ENCODE measurements at places on chromosomes 11 and 22.
A peak's percentile ranks its signal among the peaks of the same experiment; 100 is the strongest.

GRCh38 chr11:69008737-69009440 is 4.2 kb downstream of the MRGPRF start:
- H3K4me1 ChIP-seq = peaks cover 55% of the 10 kb centered on the region
- H3K36me3 ChIP-seq = peaks cover 7% of the 10 kb centered on the region
- H3K27me3 ChIP-seq = peaks cover 21% of the 10 kb centered on the region
- peak; percentile 92 for DNase-seq

DNA sequence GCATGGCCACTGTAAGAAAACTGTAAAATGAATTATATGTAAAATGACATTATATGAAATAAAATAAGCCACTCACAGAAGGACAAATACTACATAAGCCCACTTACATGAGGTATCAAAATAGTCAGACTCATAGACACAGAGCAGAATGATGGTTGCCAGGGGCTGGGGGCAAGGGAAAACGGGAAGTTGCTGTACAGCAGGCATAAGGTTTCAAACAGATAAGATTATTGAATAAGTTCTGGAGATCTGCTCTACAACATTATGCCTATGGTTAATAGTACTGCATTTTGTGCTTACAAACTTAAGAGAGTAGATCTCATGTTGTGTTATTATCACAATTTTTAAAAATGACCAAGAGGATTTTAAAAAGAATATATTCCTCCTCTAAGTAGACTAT is 32.7 kb upstream of the HEPHL1 start:
- no peak overlapping the region for H3K27ac ChIP-seq
- no peak overlapping the region for H3K4me3 ChIP-seq
- DNase-seq = no peak
- no peaks in the 10 kb centered on the region for H3K36me3 ChIP-seq
- no peaks in the 10 kb centered on the region for H3K4me1 ChIP-seq

DNA sequence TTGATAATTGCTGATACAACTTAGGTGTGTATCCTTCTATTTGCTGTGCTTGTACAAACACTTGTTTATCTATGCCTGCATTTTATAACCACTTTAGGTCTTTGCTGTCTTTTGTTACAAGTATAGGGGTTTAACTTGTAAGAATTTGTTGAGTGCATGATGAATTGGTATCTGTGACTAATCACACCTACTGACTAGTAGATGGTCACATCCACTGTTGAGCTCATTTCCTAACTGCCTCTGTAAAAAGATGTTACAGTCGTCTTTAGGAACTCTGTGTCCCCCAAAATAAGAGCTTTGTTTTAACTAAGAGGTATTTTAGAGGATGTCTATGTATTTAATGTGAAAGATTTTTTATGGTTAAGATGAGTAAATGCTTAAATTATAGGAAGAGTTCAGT is 60.5 kb downstream of the HIPK3 start:
- H3K27ac ChIP-seq = no peak overlapping the region
- peaks cover 3% of the 10 kb centered on the region for H3K4me1 ChIP-seq
- no peaks in the 10 kb centered on the region for H3K36me3 ChIP-seq
- H3K4me3 ChIP-seq = no peak overlapping the region

GRCh38 chr11:119318240-119319135 is 1.6 kb upstream of the MCAM start:
- H3K36me3 ChIP-seq = peaks cover 3% of the 10 kb centered on the region
- peak overlapping the region; percentile 80 for H3K27ac ChIP-seq
- H3K27me3 ChIP-seq = peaks cover 74% of the 10 kb centered on the region
- DNase-seq = peak; percentile 48

DNA sequence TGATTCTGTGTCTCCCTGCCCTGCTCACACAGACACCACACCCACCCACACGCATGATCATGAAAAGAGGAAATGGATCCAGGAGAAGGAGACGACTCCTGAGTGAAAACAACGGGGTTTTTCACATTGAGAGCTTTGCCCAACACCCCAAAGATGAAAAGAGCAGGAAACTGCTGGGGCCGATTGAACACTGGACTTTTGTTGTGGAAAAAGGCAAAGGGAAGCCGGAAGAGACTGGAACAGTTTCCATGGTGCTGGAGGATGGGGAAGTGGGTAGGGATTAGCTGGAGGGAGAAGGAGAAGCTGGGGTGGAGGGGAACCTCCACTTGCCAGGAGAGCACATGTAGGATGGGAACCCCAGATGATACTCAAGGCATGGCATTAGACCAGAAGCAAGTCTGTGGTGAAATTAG is 5.2 kb upstream of the SLC43A3 start:
- peaks cover 6% of the 10 kb centered on the region for H3K4me1 ChIP-seq
- H3K27ac ChIP-seq = no peak overlapping the region

GRCh38 chr11:118792570-118793124 is 1.7 kb upstream of the DDX6 start:
- no peaks in the 10 kb centered on the region for H3K36me3 ChIP-seq
- peak; percentile 92 for DNase-seq
- peak overlapping the region; percentile 78 for H3K4me3 ChIP-seq
- H3K27ac ChIP-seq = peak overlapping the region; percentile 98
- H3K27me3 ChIP-seq = no peaks in the 10 kb centered on the region
- H3K4me1 ChIP-seq = peaks cover 10% of the 10 kb centered on the region

DNA sequence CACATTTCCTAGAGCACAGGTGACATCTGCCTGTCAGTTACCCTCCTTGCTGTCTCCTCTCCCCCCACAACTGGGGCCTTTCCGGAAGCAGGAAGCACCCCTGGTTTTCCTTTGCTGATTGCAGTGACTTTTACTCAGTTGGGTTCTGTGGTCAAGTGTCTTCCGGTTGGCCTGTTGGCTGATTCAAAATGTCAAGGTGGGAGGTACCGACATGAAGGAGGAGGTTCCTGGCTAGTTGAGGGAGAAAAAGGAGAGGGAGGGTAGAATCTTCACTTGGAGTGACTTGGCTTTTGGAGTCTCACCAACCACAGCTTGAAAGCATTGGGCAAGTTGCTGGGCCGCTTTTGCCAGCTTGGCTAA is 9.3 kb upstream of the ADAMTS15 start:
- no peaks in the 10 kb centered on the region for H3K27me3 ChIP-seq
- no peak overlapping the region for H3K4me3 ChIP-seq
- no peaks in the 10 kb centered on the region for H3K4me1 ChIP-seq
- no peak for DNase-seq
- no peaks in the 10 kb centered on the region for H3K36me3 ChIP-seq
- no peak overlapping the region for H3K27ac ChIP-seq

GRCh38 chr11:86150847-86151173 is 81.9 kb upstream of the PICALM start:
- H3K4me1 ChIP-seq = peaks cover 20% of the 10 kb centered on the region
- no peak overlapping the region for H3K4me3 ChIP-seq
- no peak overlapping the region for H3K27ac ChIP-seq
- DNase-seq = no peak
- H3K27me3 ChIP-seq = no peaks in the 10 kb centered on the region

DNA sequence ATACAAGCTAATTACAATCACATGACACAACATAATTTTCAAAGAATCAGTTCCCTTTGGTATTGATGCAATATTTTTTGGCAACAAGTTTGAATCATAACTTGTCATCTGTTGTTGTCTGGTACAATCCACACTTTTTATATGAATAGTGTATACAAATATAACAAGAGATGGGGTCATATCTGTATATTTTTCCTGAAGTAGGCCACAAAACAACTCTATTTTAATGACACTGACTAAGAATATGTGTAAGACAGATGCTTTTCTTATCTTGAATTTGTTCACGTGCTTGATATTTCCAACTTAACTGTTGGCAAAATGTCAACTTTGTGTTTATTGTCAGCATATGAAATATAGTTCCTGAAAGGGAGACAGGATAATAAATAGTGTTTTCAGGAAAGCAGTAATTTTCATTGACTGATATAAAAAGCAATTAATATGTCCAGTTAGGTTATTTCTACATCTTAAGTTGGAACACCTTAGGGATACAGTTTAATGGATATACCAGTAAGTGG is 27.9 kb downstream of the NOX4 start:
- DNase-seq = no peak
- no peaks in the 10 kb centered on the region for H3K27me3 ChIP-seq
- no peak overlapping the region for H3K27ac ChIP-seq
- H3K36me3 ChIP-seq = no peaks in the 10 kb centered on the region

GRCh38 chr11:73507086-73507485 is 90.8 kb downstream of the FAM168A start:
- no peak overlapping the region for H3K27ac ChIP-seq
- H3K27me3 ChIP-seq = no peaks in the 10 kb centered on the region
- DNase-seq = no peak
- H3K36me3 ChIP-seq = no peaks in the 10 kb centered on the region
- no peaks in the 10 kb centered on the region for H3K4me1 ChIP-seq
- H3K4me3 ChIP-seq = no peak overlapping the region

DNA sequence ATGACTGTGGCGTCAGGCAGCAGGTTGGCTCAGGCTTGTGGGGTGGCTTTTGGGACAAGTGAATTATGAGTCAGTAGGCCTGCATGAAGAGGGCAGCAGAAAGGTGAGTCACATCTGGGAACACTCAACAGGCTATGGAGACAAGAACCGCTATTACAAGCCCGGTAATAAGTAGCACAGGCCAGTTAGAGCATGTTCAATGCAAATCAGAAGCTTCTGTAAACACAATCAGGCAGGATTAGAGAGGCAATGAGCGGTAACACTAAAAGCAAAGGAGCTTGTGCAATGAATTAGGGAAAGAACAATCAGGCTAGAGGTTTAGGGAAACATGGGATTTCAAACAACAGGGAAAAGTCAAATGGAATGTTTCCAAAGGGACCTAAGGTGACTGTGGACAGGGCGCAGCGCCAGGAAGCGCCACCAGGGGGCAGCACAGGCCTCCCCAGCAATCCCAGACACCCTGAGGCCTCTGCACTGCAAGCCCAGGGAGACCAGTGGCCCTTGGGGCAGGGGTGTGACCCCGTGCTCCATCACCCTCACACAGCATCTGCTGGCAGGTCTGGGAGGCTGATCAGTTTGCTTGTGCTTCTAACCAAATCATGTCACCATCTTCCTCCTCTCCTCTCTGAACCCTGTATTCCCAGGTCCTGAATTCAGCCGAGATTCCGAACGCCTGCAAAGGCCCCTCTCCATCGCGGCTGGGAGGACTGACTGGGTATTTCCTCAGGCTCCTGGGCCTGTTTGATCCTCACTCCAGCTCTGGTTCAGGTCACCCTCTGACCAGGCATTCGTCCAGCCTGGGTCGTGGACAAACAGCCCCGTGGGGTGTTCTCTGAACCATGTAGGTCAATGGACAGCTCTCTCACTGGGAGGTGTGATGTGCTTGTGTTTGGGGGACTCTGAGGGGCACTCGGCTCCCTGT is 50.0 kb downstream of the C11orf58 start:
- DNase-seq = peak; percentile 59
- peaks cover 55% of the 10 kb centered on the region for H3K36me3 ChIP-seq
- H3K27me3 ChIP-seq = no peaks in the 10 kb centered on the region
- H3K4me3 ChIP-seq = no peak overlapping the region
- H3K27ac ChIP-seq = no peak overlapping the region

GRCh38 chr22:41181349-41182241 is 23.5 kb upstream of the L3MBTL2 start:
- no peak for DNase-seq
- no peak overlapping the region for H3K27ac ChIP-seq
- no peaks in the 10 kb centered on the region for H3K4me1 ChIP-seq
- no peaks in the 10 kb centered on the region for H3K27me3 ChIP-seq

DNA sequence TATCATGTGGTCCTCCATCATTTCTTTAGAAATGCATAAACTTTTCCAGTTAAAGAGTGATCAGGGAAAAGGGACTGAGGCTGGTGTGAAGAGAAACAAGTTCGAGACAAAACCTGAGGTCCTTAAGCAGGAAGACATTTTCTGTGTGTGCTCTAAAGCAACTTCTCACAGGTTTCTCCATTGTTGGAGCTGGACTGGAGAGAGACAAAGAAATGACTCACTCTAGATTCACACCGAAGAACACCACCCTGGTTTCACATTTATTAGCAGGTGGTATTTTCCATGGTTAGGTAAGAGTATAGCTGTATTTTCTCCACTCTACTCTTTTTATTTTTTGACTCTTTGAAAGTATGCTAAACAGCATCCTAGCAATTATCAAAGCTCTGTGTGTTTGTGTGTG is 736.4 kb downstream of the KCNA4 start:
- no peak for DNase-seq
- H3K27ac ChIP-seq = no peak overlapping the region
- no peaks in the 10 kb centered on the region for H3K4me1 ChIP-seq

DNA sequence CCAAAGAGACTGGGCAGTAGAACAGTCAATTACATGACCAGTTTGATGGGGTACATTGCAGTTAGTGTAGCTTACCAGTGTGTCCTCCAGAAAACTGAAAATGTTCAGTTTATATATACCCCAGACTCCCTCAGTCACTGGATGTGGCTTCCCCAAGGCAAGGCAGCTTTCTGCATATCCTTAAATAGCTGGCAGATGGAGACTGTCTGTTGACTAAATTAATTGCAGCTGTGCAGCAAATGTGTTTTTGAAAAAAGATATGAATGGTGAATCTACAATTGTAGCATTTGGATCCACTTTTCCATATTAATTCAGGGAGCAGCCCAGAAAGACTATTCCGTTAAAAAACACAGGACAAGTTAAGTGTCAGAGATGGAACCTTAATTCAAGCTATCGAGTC is 565.1 kb upstream of the CCDC179 start:
- no peak overlapping the region for H3K27ac ChIP-seq
- no peaks in the 10 kb centered on the region for H3K27me3 ChIP-seq

GRCh38 chr22:18095101-18095805 is 15.4 kb upstream of the TUBA8 start:
- no peaks in the 10 kb centered on the region for H3K27me3 ChIP-seq
- no peak overlapping the region for H3K4me3 ChIP-seq
- peak; percentile 27 for DNase-seq
- peaks cover 2% of the 10 kb centered on the region for H3K36me3 ChIP-seq
- H3K4me1 ChIP-seq = peaks cover 17% of the 10 kb centered on the region

GRCh38 chr11:10407055-10407454 is 48.0 kb upstream of the AMPD3 start:
- no peaks in the 10 kb centered on the region for H3K4me1 ChIP-seq
- H3K27ac ChIP-seq = no peak overlapping the region
- H3K4me3 ChIP-seq = no peak overlapping the region
- no peaks in the 10 kb centered on the region for H3K36me3 ChIP-seq

GRCh38 chr22:28600546-28601143 is 79.0 kb downstream of the TTC28 start:
- H3K27ac ChIP-seq = no peak overlapping the region
- peaks cover 6% of the 10 kb centered on the region for H3K4me1 ChIP-seq
- H3K4me3 ChIP-seq = no peak overlapping the region
- DNase-seq = peak; percentile 48
- H3K36me3 ChIP-seq = no peaks in the 10 kb centered on the region

DNA sequence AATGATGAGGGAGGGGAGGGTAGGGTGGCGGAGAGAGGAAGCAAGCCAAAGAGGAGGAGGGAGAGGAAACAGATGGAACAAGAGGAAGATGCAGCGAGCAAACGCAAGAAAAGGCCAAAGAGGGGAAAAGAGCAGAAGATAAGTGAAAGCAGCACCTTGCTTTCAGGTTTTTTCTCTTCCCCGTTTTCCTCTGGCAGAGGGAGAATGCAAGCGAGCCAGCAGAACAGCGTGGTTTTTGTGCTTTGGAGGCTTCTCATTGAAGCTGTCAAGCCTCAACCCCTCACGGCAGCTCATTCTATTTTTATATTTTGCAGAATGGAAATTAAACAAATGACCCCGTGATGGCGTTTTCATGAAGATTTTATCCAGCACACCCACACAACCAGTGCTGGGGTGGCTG is 67.1 kb upstream of the GRAMD1B start:
- no peak overlapping the region for H3K4me3 ChIP-seq
- no peaks in the 10 kb centered on the region for H3K4me1 ChIP-seq
- DNase-seq = no peak
- peaks cover 61% of the 10 kb centered on the region for H3K27me3 ChIP-seq
- H3K36me3 ChIP-seq = no peaks in the 10 kb centered on the region
- no peak overlapping the region for H3K27ac ChIP-seq

- DNase-seq = peak; percentile 7
- no peak overlapping the region for H3K4me3 ChIP-seq
Measured at GRCh38 chr11:73478737-73479347, 102.6 kb downstream of the RELT start.

Data from large intestine (tissue), 12 donors.